Cardiac muscle cell (in vitro differentiated cells and primary cell): ENCODE measurements at places on chromosomes 5 and 9. TPM values are rescaled to one million over a fixed set of nuclear protein-coding genes. Genes with fewer than 3 reads are reported as not detected.
A peak's percentile ranks its signal among the peaks of the same experiment; 100 is the strongest.

DNA sequence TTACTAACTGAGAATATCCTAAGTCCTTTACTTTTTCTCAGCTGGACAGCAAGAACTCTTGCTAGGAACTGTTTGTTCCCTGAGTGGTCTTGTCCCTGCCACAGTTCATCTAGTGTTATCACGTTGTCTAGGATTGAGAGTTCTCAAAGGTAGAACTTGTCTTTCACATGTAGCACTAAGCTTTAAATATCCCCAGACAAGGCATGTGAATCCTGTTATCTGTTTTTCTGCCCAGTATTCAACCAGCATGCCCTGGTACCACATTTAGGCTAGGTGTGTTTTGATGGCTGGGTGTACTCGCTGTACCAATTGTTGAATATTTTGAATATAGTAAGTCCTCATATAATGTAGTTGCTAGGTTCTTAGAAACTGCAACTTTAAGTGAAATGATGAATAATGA lies 27.9 kb upstream of the PDZD2 start:
- H3K4me3 ChIP-seq = no peak overlapping the region
- no peaks in the 10 kb centered on the region for H3K36me3 ChIP-seq
- no peak for DNase-seq
- H3K27me3 ChIP-seq = no peaks in the 10 kb centered on the region
- H3K27ac ChIP-seq = peak overlapping the region; percentile 50

GRCh38 chr5:134005417-134006061 lies 764 bp upstream of the VDAC1 start:
- H3K27me3 ChIP-seq = no peaks in the 10 kb centered on the region
- H3K36me3 ChIP-seq = no peaks in the 10 kb centered on the region
- peak overlapping the region; percentile 86 for H3K4me3 ChIP-seq
- DNase-seq = peak; percentile 23

- no peaks in the 10 kb centered on the region for H3K27me3 ChIP-seq
- H3K4me3 ChIP-seq = no peak overlapping the region
- no peak for DNase-seq
- no peaks in the 10 kb centered on the region for H3K4me1 ChIP-seq
These were observed 56.8 kb upstream of the EPB41L4A start for GRCh38 chr5:112475747-112476365.

DNA sequence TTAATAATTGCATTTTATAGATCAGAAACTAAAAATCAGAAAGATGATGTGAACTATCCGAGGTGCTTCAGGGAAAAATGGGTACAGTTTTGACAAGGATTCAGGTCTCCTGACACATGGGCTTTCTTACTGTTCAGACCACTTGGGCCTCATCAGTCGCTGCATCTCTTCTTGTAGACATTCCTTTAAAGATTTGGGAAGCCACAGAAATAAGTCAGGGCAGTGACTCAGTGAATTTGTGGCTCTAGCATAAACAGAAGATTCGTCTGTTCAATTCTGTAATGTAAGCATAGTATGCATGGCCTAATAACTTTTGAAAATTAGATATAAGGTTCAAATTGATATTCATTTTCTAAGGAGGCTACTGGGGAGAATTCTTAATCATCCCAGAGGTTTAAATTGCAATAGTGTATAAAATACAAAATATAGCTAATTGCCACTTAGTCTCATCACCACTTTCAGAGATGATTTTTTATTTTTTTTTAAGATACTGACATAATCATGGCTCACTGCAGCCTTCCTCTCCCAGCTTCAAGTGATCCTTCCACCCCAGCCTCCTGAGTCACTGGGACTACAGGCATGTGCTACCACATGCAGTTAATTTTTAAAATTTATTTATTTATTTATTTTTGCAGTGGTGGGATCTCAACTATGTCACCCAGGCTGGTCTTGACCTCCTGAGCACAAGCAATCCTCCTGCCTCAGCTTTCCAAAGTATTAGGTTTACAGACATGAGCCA lies 48.9 kb downstream of the RASEF start:
- no peaks in the 10 kb centered on the region for H3K4me1 ChIP-seq
- DNase-seq = peak; percentile 20
- no peak overlapping the region for H3K4me3 ChIP-seq
- H3K27ac ChIP-seq = no peak overlapping the region
- H3K36me3 ChIP-seq = no peaks in the 10 kb centered on the region
- peaks cover 6% of the 10 kb centered on the region for H3K27me3 ChIP-seq

- DNase-seq = no peak
- H3K36me3 ChIP-seq = peaks cover 7% of the 10 kb centered on the region
- no peak overlapping the region for H3K4me3 ChIP-seq
- no peaks in the 10 kb centered on the region for H3K27me3 ChIP-seq
- H3K27ac ChIP-seq = no peak overlapping the region
- peaks cover 2% of the 10 kb centered on the region for H3K4me1 ChIP-seq
These were observed 39.7 kb downstream of the RAPGEF6 start for GRCh38 chr5:131595088-131596033.

DNA sequence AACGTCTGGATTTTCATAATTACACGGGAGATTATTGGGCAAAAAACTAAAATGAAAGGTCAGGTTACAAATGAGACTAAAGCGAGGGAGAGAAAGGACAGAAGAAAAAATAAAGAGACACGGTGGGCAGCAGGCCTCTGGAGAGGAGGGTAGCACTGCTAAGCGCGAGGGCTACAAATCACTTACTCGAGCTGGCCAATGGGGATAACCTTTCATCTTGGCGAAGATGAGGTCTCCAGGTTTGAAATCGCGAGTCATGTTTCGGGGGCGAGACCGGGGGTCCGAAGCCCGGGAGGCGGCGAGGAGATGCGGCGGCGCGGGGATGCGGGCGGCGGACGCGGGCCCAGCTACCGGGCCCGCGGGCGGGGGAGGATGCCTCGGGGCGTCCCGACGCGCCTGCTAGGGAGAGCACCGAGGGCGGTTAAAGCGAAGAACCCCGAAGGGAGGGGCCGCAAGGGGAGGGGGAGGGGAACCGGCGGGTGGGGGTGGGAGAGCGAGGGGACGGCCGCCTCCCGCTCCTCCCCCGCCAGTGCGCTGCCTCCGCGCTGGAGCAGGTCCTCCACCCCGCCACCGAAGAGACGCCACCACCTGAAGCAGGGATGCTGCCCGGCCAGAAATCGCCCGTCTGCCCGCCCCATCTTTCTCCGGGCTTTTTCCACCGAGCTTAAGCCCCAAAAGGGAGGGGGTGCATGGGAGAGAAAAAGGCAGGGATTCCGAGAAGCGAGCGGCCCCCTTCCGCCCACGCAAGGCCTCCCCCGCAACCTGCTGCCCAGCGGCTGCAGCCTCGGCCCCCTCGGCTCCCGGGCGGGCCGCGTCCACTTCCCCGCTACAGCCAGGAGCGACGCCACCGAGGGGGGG lies 610 bp downstream of the PSIP1 start:
- peaks cover 13% of the 10 kb centered on the region for H3K4me1 ChIP-seq
- peak overlapping the region; percentile 98 for H3K4me3 ChIP-seq

DNA sequence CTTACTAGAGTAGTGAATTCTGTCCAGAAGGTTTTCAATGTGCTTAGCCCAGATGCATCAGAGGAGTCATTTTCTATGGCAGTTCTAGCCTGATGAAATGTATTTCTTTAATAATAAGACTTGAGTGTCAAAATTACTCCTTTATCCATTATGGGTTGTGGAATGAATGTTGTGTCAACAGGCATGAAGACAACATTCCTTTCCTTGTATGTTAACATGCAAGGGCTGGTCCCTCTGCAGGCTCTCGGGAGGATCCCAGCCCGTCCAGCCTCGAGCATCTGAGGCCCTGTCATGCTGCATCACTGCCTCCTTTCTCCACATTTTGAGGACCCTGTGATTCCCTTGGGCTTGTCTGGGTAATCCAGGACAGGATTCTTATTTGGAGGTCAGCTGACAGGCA lies 42.9 kb upstream of the FAM120AOS start:
- no peak for DNase-seq
- peaks cover 22% of the 10 kb centered on the region for H3K4me1 ChIP-seq
- H3K36me3 ChIP-seq = peaks cover 15% of the 10 kb centered on the region

- H3K36me3 ChIP-seq = no peaks in the 10 kb centered on the region
- no peak for DNase-seq
- H3K27ac ChIP-seq = no peak overlapping the region
- H3K27me3 ChIP-seq = no peaks in the 10 kb centered on the region
- H3K4me3 ChIP-seq = no peak overlapping the region
- H3K4me1 ChIP-seq = peaks cover 13% of the 10 kb centered on the region
These were observed 1010.2 kb upstream of the DMAC1 start for GRCh38 chr9:8809741-8810140.

DNA sequence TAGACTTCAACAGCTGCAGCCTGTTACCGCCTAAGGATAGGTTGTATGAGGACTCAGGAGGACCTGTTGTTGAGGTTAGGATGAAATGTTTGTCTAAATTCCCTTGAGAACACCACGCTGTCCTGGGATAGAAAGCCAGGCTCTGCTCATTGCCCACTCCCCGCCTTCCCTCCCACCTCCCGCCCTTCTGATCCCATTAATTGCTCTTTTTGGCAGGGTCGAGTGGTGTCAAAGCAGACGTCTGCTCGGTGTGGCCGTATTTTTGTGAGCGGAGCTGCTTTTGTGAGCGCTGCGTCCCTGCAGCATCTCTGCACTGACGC lies 62.3 kb downstream of the SPATA31C2 start:
- H3K27me3 ChIP-seq = no peaks in the 10 kb centered on the region
- peak overlapping the region; percentile 33 for H3K4me3 ChIP-seq
- H3K4me1 ChIP-seq = no peaks in the 10 kb centered on the region

DNA sequence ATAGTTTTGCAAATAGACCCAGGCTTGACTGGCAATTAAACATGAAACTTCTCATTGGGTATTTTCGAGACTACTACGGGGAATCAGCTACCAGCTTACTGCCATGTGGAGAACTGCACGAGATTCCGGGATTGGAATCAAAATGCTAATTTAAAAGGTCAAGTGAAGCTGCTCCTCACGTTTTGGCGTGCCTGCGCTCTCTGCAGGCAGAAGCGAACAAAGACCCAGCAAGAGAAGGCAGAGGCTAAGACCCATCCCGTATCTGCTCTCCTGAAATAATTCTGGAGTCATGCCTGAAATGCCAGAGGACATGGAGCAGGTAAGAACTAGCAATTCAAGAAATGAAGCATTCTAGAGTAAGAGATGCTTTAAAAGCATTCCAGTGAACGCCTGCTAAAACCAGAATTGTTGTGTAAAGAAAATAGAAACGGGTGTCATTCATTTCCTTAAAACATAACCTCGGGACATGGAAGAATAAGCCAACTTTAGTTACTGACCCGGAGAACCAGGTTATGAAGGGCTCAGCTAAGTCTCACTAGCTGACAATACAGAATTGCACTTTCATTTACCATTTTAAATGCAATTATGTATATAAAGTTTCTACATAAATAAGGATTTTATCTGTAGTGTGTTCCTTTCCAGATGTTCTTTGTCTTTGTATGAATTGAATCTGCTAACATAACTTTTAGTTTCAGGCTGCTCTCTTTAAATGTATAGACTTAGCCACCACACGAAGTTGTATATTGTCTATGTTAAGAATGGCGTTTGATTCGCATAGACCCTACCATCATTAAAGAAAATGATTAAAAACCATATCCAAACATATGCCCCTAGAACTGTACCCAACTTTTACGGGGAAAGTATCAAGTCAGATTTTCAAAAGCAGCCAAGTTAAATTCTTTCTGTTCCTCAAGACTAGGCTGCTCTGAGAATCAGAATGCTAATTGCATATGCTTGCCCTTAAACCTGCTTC lies 2.0 kb upstream of the MAT2B start:
- no peaks in the 10 kb centered on the region for H3K36me3 ChIP-seq
- H3K4me3 ChIP-seq = peak overlapping the region; percentile 85
- no peaks in the 10 kb centered on the region for H3K27me3 ChIP-seq
- H3K27ac ChIP-seq = peak overlapping the region; percentile 94
- DNase-seq = peak; percentile 79

DNA sequence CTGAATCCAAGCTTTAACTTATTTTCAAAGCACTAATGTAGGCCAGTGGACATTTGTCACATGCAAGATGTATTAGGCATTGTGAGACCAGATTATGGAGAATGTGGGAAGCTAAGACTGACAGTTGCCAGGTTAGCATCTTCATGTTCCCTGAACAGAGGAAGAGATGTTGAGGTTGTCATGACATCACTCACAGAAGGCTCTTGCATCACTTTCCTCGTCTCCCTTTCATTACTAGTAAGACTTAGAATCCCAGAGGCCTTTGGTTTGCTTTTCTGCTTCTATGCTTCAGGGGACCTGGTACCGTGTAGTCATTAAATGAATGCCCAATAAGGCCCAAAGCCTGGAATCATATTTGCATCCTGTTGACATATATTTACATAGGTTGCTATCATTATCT lies 76.4 kb upstream of the RPS23 start:
- H3K27ac ChIP-seq = no peak overlapping the region
- H3K4me3 ChIP-seq = no peak overlapping the region

DNA sequence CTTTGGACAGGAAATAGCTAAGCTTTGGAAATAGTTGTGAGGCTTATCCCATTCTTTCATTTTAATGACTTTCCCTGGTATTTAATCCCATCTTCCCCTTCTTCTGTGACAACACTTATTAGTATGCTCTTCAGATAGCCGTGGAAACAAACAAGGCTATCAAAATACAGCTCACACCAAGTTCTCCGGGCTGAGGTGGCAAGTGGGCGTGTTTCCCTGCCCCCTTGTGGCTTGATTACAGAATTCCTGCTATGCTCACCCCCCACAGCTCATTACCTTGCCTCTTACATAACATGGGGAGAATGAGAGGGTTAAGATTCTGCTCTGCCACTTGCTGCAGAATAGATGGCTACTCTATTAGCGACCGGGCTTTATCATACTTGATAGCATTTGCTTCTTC lies 437.1 kb upstream of the TLE4 start:
- H3K4me3 ChIP-seq = no peak overlapping the region
- H3K27me3 ChIP-seq = no peaks in the 10 kb centered on the region
- no peaks in the 10 kb centered on the region for H3K36me3 ChIP-seq
- no peak overlapping the region for H3K27ac ChIP-seq

DNA sequence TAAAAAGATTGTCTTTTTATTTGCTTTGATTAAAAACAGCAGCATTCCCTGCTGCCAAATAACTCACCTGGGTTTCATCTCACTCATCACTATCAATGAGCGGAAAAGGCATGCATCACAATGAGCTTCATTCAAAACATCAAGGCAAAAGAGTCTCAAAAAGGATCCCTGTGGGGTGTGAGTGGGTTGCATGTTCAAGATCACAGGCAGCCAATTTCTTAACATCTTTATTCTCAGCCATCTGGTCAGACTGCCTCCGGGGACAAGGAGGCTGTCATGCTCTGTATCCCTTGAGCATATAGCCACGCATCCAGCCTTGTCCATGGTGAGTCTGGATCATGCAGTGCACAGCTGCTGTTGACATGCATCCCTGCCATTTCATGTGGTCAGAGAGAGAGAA lies 117.1 kb downstream of the ICE1 start:
- H3K4me3 ChIP-seq = no peak overlapping the region
- H3K27me3 ChIP-seq = no peaks in the 10 kb centered on the region
- no peak for DNase-seq
- no peaks in the 10 kb centered on the region for H3K36me3 ChIP-seq

DNA sequence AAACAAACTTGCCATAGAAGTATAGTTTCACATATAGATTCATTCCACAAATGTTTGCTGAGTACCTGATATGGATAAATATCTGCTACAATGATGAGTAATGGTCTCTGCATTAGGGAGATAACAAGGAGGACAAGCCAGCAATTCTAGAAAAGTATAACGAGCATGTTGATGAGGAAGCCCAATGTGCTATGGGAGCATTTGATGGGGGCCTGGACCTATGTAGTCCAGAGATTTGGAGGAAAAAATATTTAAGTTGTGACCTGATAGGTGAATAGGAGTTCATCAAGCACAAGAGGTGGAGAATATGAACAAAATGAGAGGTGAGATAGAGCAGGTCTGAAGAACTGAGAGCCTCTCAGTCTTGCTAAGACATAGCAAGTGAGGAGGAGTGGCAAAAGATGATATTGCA lies 14.4 kb upstream of the TMEM245 start:
- no peaks in the 10 kb centered on the region for H3K36me3 ChIP-seq
- no peak for DNase-seq
- H3K27me3 ChIP-seq = no peaks in the 10 kb centered on the region
- no peak overlapping the region for H3K27ac ChIP-seq

Gene ARHGEF28
- polyA plus RNA-seq = not detected in 2 replicates

Gene ANP32B
- polyA plus RNA-seq = 77.5 and 102 TPM in 2 replicates

Gene PPP2R2B
- 14.4 and 32.9 TPM in 2 replicates for polyA plus RNA-seq
